Smooth muscle cell of trachea (primary cell): ENCODE measurements at places on chromosomes 1 and 21. TPM values are rescaled to one million over a fixed set of nuclear protein-coding genes. Genes with fewer than 3 reads are reported as not detected.

The TFF2 gene
- total RNA-seq: not detected in 2 replicates

The RHCE gene
- 0.15 and 0.99 TPM in 2 replicates for total RNA-seq

The PIGR gene
- not detected in 2 replicates for total RNA-seq

The PLXNA2 gene
- total RNA-seq: 1.9 and 2.8 TPM in 2 replicates

The HLX gene
- 2.6 and 8.9 TPM in 2 replicates for total RNA-seq

The RORC gene
- under 0.01 and 0.15 TPM in 2 replicates for total RNA-seq

The CTSK gene
- total RNA-seq: 224 and 295 TPM in 2 replicates

The IL20 gene
- total RNA-seq: not detected in 2 replicates

The UBE4B gene
- total RNA-seq: 44.9 and 57.9 TPM in 2 replicates

The RNF207 gene
- total RNA-seq: 6.8 and 17.5 TPM in 2 replicates

The CLDN14 gene
- total RNA-seq: not detected in 2 replicates

The BATF3 gene
- total RNA-seq: 1.2 and 3.1 TPM in 2 replicates

The HSD3B1 gene
- not detected in 2 replicates for total RNA-seq
